ENCODE measurements at places on chromosomes 4 and X.

DNA sequence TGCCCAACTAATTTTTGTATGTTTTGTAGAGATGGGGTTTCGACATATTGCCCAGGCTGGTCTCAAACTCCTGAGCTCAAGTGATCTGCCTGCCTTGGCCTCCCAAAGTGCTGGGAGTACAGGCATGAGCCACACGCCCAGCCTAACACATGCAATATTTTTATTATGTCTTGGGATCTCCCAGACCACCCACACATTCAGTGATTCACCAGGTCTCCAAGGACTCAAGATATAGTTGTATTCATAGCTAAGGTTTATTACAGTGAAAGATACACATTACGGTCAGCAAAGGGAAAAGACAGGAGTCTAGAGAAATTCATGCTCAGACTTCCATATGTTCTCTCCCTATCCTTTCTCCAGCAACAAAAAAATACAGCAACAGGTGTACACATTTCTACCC, 25.5 kb upstream of the FAM120C start:
- no peak for DNase-seq

- no peak for DNase-seq
Observed at GRCh38 chr4:25030277-25031076, at the start of gene LGI2. Gene LGI2 (minus strand): TSS chr4:25030946. CDS start chr4:25030693, 253 bp downstream.

DNA sequence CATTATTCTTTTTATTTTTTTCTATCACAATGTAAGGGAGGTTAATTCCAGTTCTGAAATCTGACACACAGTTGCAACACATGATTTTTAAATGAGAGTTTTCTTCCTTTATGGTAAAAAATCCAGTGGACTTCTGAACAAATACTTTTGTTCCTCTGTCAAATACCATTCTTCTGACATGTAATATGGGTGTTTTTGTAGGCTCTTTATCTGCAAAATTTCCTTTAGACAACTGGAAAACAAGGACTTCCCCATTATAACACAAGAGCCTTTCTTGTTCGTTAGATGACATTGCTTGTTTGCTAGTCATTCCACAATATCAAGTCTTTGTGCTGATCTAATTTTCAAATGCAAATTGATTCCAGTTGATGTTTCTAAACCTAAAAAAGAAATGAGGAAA, 7.7 kb downstream of the FANCB start:
- no peak for DNase-seq

- no peak for DNase-seq
Observed at GRCh38 chr4:150116506-150116905, 38.3 kb downstream of the DCLK2 start.

- DNase-seq = no peak
Observed at GRCh38 chr4:70027011-70027410, 1.2 kb upstream of the HTN3 start.

GRCh38 chrX:20434986-20435385, 168.3 kb upstream of the RPS6KA3 start:
- no peak for DNase-seq

GRCh38 chr4:117481742-117482141, 396.4 kb upstream of the TRAM1L1 start:
- no peak for DNase-seq

- DNase-seq = no peak
Observed at GRCh38 chr4:142402900-142403299, 443.2 kb downstream of the INPP4B start.

DNA sequence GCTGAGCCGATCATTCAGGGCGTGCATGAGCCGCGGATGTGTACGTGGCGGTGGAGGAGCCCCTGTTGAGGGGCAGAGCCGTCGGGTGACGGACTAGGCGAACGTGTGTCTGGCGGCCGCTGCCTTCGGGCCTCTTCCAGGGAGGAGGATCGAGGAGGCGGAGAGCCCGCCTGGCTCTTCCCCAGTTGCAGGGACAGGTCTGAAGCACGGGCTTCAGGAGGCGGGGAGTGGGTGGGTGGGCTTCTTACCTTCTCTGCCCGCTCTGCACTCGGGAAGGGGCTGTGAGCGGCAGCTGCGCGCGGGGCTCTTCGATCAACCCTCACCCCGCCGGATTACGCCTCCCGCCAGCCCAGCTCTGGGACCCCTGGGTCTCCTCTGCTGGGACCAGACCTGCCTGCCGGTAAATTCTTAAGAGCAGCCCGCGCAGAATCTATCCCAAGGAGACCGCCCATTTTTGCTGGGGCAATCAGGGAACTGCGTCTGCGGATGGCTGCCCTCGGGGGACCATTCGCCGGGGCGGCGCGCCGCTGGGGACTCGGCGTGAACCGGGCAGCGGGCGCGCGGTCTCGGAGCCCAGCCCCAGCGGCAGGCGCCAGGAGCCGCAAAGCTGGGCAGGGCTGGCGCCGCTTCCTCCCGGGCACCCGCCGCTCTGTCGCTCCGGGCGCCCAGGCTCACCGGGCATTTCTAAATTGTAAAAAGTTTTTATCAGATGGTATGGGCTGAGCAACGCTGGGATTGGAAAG, 4.9 kb downstream of the PLAC8 start:
- DNase-seq = no peak

DNA sequence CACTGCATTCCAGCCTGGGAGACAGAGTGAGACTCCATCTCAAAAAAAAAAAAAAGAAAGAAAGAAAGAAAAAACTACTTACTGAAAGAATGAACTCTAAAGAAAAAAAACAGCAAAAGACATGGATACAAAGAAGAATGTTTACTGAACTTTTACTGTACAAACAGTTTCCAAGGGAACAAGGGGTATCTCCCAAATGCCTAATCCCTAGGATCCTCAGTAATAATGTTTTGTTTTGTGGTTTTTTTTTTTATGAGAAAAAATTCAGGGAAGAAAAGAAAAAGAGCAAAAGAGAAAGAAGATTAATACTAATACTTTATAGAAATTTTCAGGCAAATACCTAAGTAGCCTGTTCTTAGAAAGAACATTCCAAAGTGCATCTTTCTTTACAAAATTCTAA, 63.2 kb downstream of the ANTXR2 start:
- no peak for DNase-seq

GRCh38 chr4:184805462-184806228, 20.1 kb downstream of the ACSL1 start:
- DNase-seq = no peak

DNA sequence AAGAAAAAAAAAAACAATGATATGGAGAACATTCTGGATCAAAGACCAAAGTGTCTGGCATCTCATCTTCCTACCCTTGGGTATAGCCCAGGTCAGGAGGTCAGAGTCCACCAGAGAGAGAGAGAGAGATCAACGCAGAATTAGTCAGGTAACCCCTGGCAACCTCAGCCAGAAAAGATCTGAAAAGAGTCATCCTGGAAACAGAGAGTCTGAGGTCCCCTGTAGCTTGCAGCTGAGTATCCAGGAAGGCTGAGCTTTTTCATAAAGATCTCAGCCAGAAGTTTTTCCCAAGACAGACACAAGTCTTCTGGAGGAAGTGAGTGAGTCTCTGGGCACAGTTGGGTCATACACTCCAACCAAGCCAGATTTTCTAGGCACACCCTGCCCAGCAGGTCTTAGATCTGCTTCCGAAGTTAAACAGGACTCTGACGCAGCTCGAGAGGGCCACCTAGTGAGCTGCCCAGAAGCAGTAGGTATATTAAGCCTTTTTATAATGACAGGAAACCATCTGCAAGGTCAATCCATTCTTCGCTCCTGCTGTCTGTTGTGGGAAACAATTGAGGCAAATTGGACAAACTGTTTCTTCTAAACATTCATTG, 35.7 kb downstream of the ACE2 start:
- DNase-seq = peak; percentile 8

- DNase-seq = no peak
Observed at GRCh38 chr4:52107336-52107735, 56.2 kb downstream of the SPATA18 start.

GRCh38 chr4:1191621-1192020, 19.2 kb upstream of the SPON2 start:
- DNase-seq = no peak

- DNase-seq = no peak
Observed at GRCh38 chr4:114420069-114420468, 178.5 kb upstream of the UGT8 start.

- DNase-seq = no peak
Observed at GRCh38 chr4:129344058-129344457, 248.1 kb downstream of the C4orf33 start.

DNA sequence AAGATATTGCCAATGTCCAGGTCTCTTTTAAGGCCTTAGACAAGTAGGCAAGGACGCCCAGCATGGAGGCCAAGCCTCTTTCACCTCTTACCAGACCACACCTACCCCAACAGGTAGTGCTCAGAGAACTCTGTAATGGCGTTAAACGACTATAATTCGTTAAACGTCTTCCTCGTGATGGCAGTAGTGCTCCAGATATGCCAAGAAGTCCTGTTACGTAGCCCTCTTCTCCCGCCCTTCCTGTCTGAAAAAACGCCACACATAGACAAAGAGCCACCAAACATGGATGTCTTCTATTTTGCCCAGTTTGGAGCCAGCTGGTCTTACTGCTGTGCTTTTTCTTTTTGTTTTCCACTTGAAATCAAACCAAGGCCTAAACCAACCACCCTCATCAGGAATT, 190.7 kb downstream of the OR13H1 start:
- no peak for DNase-seq

Data from GDM1 (cell line).